ENCODE measurements at places on chromosomes 2 and 18.

GRCh38 chr18:9290156-9290555 is 44.4 kb upstream of the TWSG1 start:
- DNase-seq, result no peak

DNA sequence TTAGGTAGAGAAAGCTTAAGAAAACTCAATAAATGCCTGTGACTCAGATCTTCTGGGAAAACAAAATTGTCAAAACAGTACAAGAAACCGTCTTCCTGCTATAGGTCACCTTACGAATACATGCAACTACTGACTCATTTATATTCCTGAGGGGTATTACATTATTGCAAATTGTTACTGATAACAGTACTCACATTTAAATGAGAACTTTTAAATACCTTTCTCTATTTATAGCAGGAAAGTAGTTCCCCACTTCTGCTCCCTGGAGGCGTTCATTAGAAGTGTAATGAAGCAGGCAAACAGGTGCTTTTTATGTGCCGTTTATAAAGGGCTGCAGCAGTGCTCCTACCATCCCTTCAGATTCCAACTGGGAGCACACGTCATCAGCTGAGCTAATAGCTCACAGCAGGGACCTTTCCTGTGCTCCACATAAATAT is 65.1 kb upstream of the RPRM start:
- DNase-seq, result no peak

- no peak for DNase-seq
Observed at GRCh38 chr2:240595381-240596079, 9.0 kb downstream of the CAPN10 start.

DNA sequence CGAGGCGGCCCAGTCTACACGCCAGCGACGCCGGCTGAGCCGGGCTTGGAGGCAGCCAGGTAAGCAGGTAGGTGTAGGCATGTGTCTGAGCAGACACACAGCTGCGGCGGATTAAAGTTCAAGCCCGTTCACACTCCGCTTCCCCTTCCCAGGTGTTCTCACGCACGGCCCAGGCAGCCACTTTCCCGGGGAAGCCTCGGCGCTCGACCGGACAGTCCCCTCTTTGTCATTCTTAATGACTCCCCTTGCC is 367 bp downstream of the TGFA start:
- DNase-seq, result no peak

Measured in CD4-positive, alpha-beta T cell treated with Interferon gamma for 1 hour (primary cell).